ENCODE measurements at places on chromosomes 11 and 22. TPM values are rescaled to one million over a fixed set of nuclear protein-coding genes. Genes with fewer than 3 reads are reported as not detected.

PHF21B gene
- total RNA-seq = 0.57 TPM

UBQLNL gene
- not detected for total RNA-seq

RFPL1 gene
- total RNA-seq = not detected

CYTH4 gene
- 1.7 TPM for total RNA-seq

CABP7 gene
- 1.1 TPM for total RNA-seq

OR4C16 gene
- total RNA-seq = not detected

FRMD8 gene
- 62.3 TPM for total RNA-seq

BIK gene
- 14.4 TPM for total RNA-seq

PGAP2 gene
- total RNA-seq = 6.8 TPM

IGLL5 gene
- not detected for total RNA-seq

SPDYC gene
- not detected for total RNA-seq

GLYATL2 gene
- total RNA-seq = 0.92 TPM

OR2AT4 gene
- under 0.01 TPM for total RNA-seq

TMEM218 gene
- total RNA-seq = 32.0 TPM

NXPE4 gene
- total RNA-seq = not detected

GAL3ST1 gene
- 0.29 TPM for total RNA-seq

MRPL49 gene
- total RNA-seq = 63.2 TPM

PDE2A gene
- total RNA-seq = 0.09 TPM

OTUB1 gene
- total RNA-seq = 36.9 TPM

MCAM gene
- 180 TPM for total RNA-seq

GRK3 gene
- 2.5 TPM for total RNA-seq

CAVIN3 gene
- total RNA-seq = 173 TPM

ZNF280B gene
- total RNA-seq = 3.1 TPM

KCNK4 gene
- total RNA-seq = 0.23 TPM

OR5M11 gene
- total RNA-seq = not detected

MUC15 gene
- 0.36 TPM for total RNA-seq

BCO2 gene
- 0.11 TPM for total RNA-seq

RNF26 gene
- total RNA-seq = 2.9 TPM

VPS37C gene
- total RNA-seq = 11.5 TPM

ZBTB16 gene
- not detected for total RNA-seq

FGF4 gene
- not detected for total RNA-seq

MMP13 gene
- not detected for total RNA-seq

ARHGAP8 gene
- 4.6 TPM for total RNA-seq

C11orf86 gene
- total RNA-seq = not detected

MMP26 gene
- not detected for total RNA-seq

WBP2NL gene
- not detected for total RNA-seq

RAG1 gene
- 0.18 TPM for total RNA-seq

TMEM86A gene
- total RNA-seq = 0.65 TPM

TEF gene
- 7.0 TPM for total RNA-seq

SOX6 gene
- 3.0 TPM for total RNA-seq

CLDN5 gene
- total RNA-seq = not detected

PGA5 gene
- total RNA-seq = not detected
